ENCODE measurements at places on chromosomes 3 and 15.

GRCh38 chr3:67245545-67245944 is 247.4 kb downstream of the KBTBD8 start:
- DNase-seq: no peak

DNA sequence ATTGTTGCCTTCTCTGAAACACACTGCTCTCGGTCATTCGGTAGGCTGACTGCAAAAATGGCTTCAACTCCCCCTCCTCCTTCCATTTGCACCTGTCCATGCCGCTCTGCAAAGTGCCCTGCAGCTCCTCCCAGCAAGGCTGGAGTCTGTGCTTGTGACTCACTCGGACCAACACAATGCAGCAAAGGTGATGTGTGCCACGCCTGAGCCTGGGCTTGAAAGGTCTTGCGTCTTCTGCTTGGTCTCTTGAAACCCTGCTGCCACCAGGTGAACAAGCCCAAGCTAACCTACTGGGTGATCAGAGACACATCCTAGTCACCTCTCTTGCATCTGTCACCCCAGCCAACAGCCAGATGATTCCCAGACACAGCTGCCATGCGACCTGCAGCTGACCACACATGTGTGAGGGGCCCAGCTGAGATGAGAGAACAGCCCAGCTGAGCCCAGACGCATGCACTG is 71.1 kb downstream of the MGLL start:
- no peak for DNase-seq

GRCh38 chr3:60758171-60758570 is 493.1 kb downstream of the FHIT start:
- no peak for DNase-seq

- DNase-seq: no peak
Observed at GRCh38 chr3:5262507-5262906, 75.0 kb downstream of the EDEM1 start.

DNA sequence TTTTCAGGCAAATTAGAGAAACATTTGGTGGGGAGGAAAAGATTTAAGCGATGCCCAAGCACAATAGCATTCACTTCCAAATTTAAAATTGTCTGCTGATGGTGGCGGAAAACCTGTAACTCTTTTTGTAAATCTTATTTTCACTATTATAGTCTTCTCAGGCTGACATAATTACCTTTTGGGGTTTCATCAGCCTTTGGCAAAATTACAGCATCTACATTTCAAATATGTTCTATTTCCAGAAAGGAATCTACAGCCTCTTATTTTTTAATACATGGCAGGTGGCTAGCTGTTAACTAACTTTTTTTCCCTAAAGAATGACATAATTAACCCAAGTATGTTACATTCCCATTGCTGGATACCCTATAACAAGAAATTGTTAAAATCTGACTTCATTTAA is 391.5 kb upstream of the CCDC54 start:
- DNase-seq: no peak

DNA sequence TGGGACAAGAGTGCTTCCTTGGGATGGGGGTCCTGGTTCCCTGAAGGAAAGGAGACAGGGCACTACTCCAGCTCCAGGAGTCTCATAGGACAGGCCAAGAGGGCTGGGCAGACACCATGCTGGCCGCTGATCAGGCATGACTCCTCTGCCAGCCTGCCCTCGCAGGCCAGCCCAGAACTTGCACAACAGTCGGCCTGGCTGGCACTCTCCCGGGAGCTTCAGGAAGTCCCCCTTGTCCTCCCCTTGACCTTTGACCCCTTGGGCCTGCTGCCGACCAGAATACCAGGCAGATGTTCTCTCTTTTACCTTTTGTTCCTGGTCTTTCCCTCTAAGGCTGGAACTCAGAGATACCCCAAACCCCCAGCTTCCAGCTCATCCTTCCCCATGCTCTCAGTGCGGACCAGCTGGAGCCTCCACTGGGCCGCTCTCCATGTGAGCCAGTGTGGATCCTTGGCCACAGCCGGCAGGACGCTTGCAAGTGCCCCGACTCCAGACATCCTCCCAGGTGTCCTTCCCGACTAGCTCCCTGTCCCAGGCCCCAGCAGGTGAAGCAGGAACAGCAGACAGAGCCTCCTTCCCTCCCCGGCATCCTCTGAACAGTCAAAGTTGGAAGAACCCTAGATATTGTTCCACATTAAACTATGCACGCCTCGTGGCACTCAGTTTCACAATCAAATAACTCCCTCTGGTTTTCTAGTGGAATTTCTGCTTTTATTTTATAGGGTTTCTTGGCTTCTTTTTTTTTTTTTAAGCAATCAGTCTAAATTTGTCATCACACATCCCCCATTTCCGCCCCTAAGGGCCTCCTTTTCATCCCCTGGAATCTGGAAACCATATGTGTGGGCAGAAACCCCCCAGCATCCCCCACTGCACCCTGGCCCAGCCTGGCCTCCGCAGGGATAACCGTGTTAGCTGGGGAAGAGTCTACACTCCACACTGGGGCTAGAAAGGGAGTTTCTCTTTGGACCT is 15.7 kb downstream of the VPS18 start:
- no peak for DNase-seq

GRCh38 chr15:51550841-51551240 is 71.7 kb downstream of the DMXL2 start:
- no peak for DNase-seq

- DNase-seq: no peak
Observed at GRCh38 chr15:29832709-29833108, 10.4 kb upstream of the TJP1 start.

DNA sequence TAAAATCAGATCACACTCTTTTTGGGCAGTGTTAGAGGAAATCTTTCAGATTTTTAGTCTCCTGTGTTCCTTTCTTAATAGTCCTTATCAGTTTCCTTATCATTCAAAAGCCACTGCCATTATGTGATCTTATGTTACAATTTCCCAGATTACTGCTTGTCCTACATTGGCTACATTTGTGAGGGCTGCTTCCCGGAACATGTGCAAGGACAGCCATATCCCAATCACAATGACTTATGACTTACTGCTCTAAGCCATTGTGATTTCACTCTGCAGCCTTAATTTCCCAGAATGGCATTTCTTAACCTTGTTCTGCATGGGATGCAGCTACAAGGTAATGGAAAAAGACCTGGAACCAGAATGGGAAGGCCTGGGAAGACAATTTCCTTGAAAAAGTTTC is 125.1 kb upstream of the PPP2R3A start:
- DNase-seq: no peak

GRCh38 chr3:94607778-94608177 is 544.9 kb downstream of the NSUN3 start:
- DNase-seq: no peak

- no peak for DNase-seq
Observed at GRCh38 chr15:68732451-68732850, 88.2 kb downstream of the ANP32A start.

GRCh38 chr3:88385090-88385489 is 235.3 kb downstream of the C3orf38 start:
- no peak for DNase-seq

GRCh38 chr3:83230841-83231240 is 1469.4 kb upstream of the GBE1 start:
- no peak for DNase-seq

GRCh38 chr3:49967291-49967690 is 27.3 kb downstream of the RBM6 start:
- no peak for DNase-seq

All from NCI-H1436 (cell line).